ENCODE measurements at places on chromosomes 2 and 18.

DNA sequence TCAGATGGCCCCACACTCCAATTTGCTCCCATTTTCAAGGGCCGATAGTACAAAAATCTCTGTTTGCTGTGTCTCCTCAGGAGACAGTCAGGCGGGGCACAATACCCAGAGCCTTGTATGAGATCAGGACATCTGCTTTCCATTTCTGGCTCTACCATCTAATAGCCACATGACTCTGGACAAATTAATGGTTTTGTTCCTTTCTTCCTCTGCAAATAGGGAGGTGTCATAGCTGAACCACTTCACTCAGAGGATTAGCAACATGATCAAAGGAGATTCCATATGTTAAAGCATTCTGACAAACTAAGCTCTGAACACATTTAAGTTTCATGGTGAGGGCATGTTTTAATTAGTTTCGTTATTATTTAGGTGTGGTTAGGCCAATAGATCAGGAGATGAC lies 602.1 kb upstream of the SYT4 start:
- no peak for DNase-seq

DNA sequence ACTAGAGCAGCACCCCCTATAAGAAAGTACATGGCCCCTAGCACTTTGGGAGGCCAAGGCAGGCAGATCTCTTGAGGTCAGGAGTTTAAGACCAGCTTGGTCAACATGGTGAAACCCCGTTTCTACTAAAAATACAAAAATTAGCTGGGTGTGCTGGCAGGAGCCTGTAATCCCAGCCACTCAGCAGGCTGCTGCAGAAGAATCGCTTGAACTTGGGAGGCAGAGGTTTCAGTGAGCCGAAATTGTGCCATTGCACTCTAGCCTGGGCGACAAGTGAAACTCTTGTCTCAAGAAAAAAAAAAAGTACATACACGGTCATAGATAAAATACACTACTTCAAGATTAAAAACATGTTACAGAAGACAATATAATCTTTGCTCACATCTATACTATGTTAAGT lies 63.8 kb downstream of the RAPH1 start:
- DNase-seq = no peak

- no peak for DNase-seq
Observed at GRCh38 chr2:71799013-71799575, 345.7 kb downstream of the DYSF start.

GRCh38 chr2:101837354-101837753 lies 139.8 kb downstream of the MAP4K4 start:
- DNase-seq = no peak

DNA sequence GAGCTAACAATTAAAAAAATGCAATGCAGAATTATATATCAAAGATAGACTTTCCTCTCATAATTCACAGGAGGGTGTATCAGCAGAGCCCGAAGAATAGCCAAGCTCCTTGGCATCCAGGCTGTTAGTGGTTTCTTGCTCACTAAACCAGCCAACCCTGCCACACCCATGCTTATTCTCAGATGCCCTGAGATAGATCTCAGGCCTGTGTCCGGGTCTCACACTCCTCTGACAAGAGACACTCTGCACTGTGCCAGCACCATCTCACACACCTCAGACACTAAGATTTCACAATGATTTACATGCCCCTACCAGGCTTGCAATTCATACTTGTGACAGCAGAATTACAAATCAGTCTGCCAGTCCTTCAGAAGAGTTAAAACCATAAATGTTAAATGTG lies 64.5 kb downstream of the OSBPL1A start:
- no peak for DNase-seq

DNA sequence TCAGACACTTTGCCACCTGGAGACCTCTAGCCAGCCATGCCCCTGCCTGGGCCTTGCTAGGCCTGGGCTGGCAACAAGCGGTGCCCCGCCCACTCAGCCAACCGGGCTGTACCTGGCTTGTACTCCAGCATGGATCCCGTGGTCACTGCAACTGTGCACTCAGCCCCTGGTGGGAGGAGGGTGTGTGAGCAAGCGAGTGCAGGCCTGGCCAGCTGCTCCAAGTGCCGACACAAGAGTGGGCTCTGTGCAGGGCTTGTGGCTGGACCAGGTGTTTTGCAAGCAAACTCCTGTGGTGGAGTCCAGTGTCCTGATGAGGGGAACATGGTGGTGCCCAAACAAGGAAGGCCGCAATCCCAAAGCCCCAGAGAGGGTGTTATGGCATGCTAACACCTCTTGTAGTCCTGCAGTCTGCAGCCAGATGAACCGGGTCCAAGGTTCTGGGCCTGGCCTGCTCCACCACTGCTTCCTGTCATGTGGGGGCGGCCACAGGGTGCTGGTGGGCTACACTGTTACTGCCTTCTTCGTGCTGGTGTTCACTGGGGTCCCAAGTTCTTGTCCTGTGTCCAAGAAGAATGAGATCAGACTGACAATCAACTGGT lies 60.1 kb upstream of the CD28 start:
- DNase-seq = no peak

DNA sequence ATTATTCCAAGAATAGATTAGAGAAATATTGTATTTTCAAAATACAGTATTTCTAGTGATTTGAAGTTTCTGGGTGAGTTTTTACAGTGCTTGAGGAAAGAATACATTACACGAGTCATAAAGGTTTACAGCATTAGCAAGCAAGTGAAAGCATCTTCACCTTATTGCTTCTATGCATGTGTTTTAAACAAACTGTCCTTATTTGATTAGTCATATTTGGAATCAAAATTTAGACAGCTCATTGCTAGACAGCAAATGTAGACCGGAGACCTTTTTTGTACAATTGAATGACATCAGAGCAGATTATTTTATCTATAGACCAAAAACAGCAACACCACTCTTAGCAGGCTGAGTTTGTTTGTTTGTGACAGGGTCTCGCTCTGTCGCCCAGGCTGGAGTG lies 69.2 kb downstream of the FAM161A start:
- no peak for DNase-seq

DNA sequence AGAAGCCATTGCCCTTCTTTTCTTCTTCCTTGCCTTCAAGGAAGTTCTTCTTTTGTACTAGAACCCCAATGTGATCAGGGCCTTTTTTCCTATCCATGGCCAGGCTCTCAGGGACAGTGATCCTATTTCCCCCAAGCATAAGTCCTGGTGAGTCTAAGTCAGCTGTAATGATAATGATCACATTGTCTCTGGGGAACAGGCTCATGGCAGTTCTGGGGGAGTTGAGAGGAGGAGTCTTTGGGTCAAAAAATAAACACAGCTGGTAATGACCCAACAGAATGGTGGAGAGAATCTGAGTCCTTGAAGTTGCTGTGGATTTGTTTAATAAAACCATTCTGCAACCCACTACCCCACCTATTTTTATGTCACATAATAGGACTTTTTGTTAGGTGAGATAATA lies 96.6 kb downstream of the SOCS6 start:
- DNase-seq = no peak

DNA sequence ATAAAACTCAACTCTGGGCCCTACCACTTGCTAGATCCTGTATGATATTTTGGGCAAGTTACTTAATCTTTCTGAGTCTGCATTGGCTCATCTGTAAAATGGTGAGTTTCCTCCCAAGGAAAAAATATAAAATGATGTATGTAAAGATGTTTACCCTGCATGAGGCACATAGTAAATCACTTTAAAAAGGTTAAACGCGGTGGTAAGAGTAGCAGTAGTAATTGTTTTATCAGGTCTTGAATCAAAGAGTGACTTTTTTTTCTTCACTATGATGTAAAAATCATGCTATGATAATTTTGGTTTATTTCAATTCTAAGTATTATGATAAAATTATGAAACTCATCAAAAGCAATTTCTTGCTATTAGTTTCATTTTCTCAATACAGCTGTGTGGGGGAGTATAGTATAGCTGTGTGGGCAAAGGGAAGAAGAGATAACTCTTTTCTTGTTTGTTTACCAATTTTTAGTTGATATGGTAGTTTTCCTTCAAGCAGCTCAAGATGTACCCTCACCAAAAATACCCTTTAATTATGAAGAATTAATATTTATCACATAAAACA lies 10.7 kb downstream of the ARHGAP15 start:
- no peak for DNase-seq

DNA sequence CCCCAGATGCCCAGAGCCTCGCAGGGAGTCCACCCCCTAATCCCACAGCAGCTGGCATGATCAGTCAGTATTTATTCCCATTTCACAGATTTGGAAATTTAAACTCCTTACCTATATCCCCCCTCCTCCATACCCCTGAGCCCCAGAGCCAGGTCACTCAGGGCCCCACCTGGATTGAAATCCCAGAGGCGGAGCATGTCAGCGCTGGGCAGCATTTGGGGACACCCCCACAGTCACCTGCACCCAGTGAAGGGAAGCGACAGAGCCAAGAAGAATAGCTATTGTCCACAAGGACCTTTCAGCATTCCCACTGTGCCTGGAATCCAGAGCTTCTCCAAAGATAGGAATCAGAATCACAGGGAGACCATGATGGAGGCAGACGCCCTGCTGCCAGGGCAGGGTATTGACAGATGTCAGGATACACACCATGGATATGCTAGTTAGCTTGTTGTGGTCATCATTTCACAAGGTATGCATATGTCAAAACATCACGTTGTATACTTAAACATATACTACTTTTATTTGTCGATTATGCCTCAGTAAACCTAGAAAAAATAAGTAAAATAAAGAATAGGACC lies 968 bp upstream of the ASTL start:
- no peak for DNase-seq

DNA sequence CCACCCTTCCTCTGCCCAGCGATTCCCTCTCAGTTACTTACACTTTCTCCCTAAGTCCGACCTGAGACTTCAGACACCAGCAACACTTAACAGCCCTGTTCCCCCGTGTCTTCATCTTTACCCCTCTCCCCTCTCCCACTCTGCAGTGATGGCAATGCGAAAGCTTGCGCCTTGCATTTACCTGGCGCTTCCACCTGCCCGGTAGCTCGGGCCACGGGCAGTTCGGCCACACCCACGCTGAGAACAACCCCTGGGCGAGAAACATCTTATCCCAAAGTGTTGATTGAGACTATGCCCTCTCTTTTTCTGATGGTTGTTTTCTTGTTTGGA lies 558 bp downstream of the DNAJC10 start:
- DNase-seq = no peak

DNA sequence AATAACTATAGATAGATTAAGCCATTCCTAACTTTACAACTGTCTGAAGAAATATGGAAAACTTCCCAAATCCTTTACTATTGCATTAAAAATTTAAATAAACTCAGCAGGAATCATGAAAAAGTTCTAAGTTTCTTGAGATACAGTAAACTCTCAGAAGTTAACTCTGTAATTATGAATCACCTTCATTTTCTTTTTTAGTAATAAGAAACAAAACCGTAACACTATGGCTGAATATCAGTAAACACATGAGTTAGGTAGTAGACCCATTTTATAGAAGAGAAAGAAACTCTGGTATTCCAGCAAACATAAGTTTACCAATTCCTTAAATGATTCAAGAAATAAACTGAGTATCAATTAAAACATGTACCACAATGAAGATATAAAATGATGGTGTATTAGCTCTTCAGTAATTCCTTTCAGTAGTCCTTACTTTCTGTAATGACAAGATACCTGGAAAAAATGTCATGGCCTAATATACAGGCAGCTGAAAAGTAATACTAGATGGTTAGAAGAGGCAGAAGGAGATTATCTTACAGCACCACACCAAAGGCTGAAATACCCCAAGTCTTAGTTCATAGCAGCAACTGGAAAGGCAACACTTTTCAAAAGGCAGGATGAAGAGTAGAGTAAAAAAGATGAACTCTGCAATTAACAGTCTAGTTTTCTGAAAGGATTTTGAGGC lies 11.5 kb downstream of the TRIP12 start:
- no peak for DNase-seq

DNA sequence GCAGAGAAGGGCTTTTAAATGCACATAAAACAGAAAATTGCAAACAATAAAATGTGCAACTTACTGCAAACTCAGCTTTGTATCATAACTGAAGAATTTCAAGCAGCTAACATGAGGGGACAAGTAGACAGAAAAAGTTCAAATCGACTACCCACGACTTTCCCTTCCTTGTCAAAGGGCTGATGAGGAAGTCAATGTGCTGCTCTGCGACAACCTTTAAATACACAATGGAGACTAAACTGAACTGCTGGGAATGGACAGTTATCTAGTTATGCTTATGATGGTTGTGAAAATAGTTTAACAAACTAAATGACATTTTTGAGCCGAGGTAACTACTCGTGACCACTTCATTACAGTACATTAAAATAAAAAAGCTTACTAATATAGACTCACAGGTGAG lies 84.1 kb downstream of the INO80D start:
- no peak for DNase-seq

DNA sequence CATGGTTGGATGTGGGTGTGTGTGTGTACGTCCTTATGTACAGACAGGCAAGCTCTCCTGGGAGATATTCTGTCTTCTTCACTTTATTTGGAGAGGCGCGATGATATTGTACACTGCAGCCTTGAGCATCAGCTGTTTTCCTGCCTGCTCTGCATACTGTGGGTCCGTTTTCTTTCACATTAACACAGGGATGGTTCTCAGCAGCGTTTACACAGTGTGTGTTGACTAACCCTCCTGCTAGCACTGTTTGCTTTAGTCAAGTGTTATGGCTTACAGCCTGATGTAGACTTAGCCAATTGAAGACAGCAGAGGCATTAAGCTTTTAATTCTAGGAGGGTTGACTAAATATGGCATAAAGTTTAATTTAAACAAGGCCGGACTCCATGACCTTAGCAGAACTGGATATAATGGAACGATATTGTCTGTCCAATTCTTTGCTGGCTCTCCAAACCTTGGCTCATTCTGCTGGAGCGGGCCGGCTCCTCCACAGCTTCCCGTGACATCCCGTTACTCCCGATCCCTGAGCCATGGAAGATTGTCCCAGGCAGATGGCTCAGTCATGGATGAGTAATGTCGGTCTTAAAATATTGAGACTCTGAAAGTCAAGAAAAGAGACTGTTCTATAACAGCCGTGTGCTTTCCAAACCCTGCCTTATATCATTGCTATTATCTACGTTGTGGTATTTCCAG lies 134.7 kb downstream of the TPGS2 start:
- no peak for DNase-seq

- peak; percentile 15 for DNase-seq
Observed at GRCh38 chr2:226873826-226874225, 38.0 kb downstream of the RHBDD1 start.

DNA sequence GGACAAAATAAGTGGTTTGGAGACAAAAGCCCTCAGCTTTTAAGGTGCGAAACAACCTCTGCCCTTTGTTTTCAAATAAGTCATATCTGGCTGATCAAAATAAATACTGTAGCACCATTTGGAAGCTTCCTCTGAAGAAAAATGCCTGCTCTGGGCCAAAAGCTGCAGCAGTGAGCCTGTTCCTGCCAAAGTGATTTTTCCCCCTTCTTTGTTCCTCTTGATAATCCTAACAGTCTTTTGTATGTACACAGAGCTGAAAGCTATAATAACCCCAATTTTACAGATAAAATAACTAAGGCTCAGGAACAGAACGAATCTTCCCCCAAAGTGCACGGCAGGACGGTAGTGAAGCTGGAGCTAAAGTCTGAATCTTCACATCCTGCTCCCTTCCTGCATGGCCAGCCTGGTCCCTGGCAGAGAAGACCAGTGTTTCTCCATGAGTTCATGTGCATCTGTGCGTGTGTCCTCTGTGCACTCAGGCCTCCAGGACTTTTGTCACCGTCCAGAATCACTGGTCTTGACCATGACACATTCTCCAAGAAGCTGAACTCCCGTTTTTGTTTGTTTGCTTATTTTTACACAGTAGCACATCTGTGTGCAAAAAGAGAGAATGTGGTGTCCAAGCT lies 2114.1 kb upstream of the PIK3C3 start:
- DNase-seq = no peak

GRCh38 chr2:235945608-235946140 lies 222.5 kb downstream of the GBX2 start:
- DNase-seq = no peak
